ENCODE measurements at places on chromosomes 5 and 9.

GRCh38 chr5:148509893-148510292, 126.1 kb downstream of the FBXO38 start:
- no peak for DNase-seq

DNA sequence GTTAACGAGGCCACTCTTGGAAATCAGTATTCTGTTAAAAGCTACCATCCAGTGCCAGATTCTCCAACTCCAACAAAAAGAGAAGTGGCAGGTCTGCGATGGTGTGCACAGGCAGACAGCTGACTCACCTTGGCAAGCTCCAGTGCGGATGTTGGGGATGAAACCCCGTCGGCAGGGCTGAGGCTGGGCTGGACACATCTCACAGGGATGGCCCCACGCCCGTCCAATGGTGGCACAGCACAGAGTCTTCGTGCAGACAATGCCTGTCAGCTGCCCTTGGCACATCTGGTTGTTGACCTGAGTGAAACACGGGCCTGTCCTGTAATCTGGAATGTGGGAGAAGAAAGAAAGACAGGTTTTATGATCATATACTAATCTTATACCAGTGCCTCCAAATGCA, 73.4 kb downstream of the FBN2 start:
- no peak for DNase-seq

GRCh38 chr9:94666364-94667099, 27.2 kb upstream of the FBP1 start:
- DNase-seq: no peak

DNA sequence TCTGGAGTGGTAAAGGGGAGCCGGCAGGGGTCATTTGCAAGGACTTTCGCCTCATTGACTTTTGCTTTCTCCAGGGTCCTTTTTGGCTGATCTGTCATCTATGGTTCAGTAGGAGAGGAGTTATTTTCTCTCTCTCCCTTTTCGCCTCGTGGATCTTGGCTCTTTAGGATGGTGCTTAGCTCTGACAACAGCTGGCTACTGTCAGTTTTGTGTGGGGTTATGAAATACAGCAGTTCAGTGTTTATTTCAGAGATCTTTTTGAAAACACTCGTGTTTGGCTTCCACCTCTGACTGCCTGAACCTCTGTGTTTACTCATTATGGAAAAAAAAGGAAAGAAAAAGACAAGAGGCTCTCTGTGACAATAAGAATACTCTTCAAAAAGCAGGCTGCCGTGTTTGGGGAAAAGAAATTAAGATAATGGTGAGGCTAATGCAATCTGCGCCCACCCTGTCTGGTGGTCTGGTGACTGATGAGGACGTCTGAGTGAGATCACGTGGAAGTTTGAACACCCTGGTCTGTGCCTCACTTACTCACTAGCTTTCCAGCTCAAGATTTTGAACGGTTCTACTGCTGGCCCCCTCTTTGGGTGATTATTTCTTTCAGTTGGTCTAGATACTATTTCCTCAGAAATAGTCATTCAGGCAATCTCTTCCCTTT, 567.7 kb downstream of the CAAP1 start:
- no peak for DNase-seq

- DNase-seq: no peak
These were observed 157.1 kb downstream of the PBX3 start for GRCh38 chr9:125904155-125904851.

- DNase-seq: no peak
These were observed 118.2 kb downstream of the VCAN start for GRCh38 chr5:83589786-83590185.

DNA sequence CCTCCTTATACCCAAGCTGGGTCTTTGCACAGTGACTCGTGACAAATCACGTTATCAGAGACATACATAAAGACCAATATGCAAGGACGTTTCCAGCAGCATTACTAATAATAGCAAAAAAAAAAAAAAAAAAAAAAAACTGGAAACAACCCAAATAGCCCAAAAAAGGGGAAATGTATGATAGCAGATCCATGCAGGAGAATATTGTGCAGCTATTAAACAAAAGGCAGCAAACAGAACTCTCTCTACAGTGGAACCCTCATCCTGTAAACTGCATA, 37.7 kb downstream of the C5orf15 start:
- no peak for DNase-seq

GRCh38 chr5:420632-421286, 22.2 kb upstream of the EXOC3 start:
- no peak for DNase-seq

DNA sequence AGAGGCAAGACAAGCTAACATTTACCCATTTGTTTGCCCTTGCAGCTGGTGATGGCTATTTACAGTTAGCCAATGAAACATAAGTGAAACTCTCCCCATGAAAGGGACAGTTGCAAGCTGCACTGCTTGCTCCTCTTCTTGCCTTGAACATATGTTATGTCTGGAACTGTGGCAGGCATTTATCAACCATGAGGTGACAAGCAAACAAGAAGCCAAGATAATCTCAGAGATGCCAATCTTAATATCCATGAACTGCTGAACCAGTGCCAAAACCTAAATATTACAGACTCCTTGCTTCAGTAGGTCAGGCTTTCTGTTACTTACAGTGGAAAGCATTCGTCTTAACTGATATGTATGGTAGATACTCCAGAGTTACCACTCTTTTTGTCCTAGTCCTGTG, 133.4 kb downstream of the ACTBL2 start:
- DNase-seq: no peak

- no peak for DNase-seq
These were observed 95.4 kb downstream of the CWC27 start for GRCh38 chr5:64864171-64864570.

- no peak for DNase-seq
These were observed 59.5 kb downstream of the RORB start for GRCh38 chr9:74556685-74557084.

GRCh38 chr5:31880449-31880848, 241.5 kb downstream of the PDZD2 start:
- DNase-seq: no peak

DNA sequence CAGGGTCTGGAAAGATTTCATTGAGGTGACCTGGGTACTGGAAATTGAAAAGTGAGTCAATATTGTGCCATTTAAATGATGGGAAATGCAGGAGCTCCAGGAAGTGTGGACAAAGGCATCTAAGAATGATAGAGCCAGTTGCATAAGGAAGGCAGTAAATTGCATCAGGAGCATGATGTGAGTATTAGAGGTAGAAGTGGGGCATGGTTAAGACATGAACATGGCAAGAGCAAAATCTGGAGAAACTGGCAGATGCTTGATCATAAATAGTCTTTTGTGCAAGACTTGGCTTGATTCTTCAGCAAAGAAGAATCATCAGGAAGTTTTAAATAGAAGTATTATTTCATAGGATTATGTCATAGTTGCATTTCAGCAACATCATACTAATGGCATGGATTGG, 157.4 kb upstream of the PUM3 start:
- DNase-seq: no peak

- DNase-seq: no peak
These were observed 30.6 kb downstream of the NDUFS6 start for GRCh38 chr5:1831677-1832313.

DNA sequence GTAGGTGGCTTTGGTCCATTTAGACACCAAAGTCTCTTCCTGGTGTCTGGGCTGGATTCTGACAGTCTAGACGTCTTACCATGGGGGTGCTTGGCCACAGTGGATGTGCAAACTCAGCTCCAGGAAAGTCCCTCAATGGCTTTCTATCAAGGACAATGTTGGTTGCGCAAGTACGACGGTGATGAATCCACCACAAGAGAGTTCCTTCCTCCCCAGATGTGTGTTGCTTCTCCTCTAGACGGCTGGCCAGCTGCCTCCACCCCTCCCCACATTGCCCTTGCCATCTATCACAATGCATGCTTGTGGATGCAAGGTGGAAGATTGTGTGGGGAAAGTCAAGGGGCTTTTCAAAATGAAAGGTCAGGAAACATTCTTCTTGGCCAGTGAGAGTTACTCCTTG, 89.7 kb upstream of the IRX2 start:
- DNase-seq: no peak

- no peak for DNase-seq
These were observed 938.6 kb upstream of the WWC1 start for GRCh38 chr5:167352801-167353200.

DNA sequence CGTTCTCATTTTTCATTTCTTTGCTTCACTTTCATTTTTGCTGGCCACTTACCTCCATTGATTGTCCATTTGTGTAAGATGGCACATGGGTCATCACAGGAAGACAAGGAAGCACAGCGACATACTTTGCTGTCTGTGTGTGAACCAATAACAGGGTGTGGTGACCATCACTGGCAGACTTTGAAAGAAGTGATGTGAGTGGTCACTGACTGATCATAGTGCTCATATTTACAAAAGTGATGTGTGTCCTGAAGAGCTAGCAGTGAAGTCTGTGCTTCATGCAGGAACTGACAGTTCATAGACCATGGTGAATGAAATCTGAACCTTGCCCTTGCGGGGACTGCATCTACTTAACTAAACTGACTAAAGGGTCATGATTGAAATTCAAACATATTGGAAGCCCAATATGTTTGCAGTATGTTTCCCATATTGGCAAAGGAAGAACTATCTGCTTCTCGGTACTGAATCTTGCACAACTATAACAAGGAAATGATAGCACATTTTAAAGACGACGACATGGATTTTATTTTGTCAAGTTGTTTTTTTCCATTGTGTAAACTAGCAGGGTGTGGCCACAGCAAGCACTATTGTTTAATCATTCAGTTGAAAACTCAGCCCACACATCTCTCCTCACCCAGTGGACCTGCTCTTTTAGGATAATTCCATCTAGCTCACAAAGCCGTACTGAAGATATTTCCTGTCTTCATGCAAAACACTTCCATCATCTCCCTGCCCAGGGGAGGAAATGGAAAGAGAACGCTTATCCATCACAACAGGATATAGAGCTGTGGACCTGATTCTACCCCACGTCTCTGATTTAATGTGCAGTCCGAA, 232.0 kb upstream of the ANKRD55 start:
- DNase-seq: no peak

DNA sequence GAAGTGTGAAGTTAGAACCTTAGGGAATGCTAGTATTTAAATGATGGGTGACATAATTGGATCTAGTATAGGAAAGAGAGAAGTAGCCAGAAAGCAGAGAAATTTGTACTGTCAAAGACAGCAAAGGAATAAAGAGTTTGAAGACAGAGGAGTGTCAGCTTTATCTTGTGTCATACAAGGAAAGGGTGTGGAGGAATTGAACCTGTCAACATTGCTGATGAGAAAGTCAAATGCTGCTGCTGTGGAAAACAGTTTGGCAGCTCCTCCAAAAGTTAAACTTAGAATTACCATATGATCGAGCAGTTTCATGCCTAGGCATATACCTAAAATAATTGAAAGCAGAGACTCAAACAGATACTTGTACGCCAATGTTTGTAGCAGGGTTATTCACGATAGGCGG, 63.7 kb downstream of the DENND4C start:
- DNase-seq: no peak

GRCh38 chr5:68233075-68233474, 17.5 kb downstream of the PIK3R1 start:
- no peak for DNase-seq

GRCh38 chr9:105978826-105979225, 284.5 kb downstream of the TMEM38B start:
- DNase-seq: no peak

DNA sequence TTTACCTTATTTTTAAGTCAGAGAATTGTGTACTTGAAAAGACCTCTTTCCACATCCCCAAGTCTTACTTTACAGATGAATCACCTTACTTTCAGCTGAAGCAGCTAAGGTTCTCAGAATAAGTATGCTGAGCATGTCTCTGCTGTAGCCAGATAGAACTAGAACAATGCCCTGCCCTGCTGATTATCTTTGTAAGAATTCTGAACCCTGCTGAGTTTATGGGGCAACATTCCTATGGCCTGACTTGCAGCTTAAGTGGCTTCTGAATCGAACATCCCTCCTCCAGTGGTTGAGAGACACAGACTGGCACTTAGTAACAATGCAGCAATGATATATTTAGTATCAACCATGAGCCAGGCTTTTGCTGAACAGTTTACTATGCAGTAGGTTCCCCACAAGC, 592.0 kb upstream of the WWC1 start:
- DNase-seq: no peak

- DNase-seq: no peak
These were observed 3.1 kb upstream of the RABL6 start for GRCh38 chr9:136804509-136805206.

DNA sequence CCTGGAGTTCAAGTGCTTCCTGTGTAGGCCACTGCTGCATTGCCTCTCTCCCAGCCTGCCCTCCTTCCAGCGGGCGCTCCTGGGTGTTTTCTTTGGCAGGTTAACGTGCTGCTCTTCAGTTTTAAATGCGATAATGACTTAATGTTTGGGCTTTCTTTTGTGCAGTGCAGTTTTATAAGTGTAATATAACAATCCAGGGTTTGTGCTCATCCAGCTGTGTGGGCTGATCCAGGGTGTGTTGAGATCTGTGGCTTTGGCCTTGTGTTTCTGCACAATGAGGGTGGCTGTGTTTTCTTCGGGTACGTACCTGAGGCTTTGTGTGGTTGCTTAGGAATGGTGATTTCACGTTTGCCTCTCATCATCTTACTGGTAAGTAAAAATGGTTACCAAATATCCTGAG, 50.6 kb downstream of the PCSK5 start:
- no peak for DNase-seq

- no peak for DNase-seq
These were observed 21.8 kb downstream of the DMAC1 start for GRCh38 chr9:7777771-7778170.

DNA sequence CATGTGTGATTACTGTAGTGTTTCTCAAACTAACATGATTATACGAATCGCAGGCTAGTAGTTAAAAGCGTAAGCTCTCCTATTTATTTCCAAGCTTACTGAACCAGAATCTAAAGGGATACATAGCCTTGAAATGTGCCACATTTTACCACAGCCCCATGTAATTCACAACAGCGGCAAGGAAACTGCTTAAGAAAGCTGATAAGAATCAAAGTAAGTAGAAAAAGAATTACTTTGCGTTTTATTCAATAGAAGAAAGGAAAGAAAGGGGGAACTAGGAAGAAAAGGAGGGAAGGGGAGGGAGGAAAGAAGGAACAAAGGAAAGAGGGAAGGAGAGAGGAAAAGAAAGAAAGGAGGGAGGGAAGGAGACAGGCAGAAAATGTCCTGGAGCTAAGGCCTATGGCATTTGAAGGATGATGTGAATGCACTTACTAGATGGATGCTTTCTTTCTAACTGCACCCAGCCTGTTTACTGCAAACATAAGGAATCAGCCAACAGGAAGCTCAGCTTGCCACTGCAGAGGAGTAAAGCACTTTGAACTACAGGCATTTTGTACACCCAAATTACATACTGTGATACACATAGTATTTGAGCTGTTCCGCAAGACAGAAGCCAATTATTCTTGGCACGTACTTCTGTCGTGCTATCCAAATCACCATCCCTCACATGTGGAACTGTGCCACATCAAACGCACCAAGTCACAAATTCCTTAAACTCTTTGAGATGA, 521.7 kb downstream of the RAB3C start:
- no peak for DNase-seq

GRCh38 chr9:118088090-118088489, 383.9 kb downstream of the TLR4 start:
- no peak for DNase-seq

- DNase-seq: no peak
These were observed 65.3 kb downstream of the CDC14B start for GRCh38 chr9:96554326-96554725.
